Ascending aorta (tissue), 2 donors: ENCODE measurements at places on chromosomes 6 and 20. TPM values are rescaled to one million over a fixed set of nuclear protein-coding genes. Genes with fewer than 3 reads are reported as not detected.

Gene KCNK16
- total RNA-seq, result not detected

Gene FAM83B
- not detected for total RNA-seq

Gene PTK6
- total RNA-seq, result not detected

Gene MICB
- total RNA-seq, result 0.11 TPM

Gene RIPPLY2
- not detected for total RNA-seq

Gene BHLHE23
- not detected for total RNA-seq

Gene HUS1B
- total RNA-seq, result not detected

Gene RIMS1
- not detected for total RNA-seq

Gene RIPOR3
- 15.1 TPM for total RNA-seq

DNA sequence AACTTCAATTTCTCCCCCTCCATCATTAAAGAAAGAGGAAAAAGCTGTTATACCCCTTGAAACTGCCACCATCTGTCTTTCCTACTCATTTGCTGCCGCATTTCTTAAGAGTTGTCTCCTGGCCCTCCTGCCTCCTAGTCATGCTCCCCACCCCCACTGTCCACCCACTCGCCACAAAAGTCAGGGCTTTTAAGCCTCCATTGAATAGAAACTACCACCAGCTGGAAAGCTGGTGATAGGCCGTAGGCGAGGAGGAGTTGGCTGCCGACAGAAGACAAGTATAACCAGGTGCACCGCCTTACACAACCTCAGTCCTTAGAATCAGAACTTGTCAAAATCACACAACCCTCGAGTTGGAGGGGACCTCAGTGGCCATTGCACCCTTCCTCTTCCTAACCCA, 67.6 kb downstream of the B3GAT2 start:
- DNase-seq, result no peak

- no peak for DNase-seq
Observed at GRCh38 chr6:66993272-66993671, 1286.2 kb upstream of the EYS start.

DNA sequence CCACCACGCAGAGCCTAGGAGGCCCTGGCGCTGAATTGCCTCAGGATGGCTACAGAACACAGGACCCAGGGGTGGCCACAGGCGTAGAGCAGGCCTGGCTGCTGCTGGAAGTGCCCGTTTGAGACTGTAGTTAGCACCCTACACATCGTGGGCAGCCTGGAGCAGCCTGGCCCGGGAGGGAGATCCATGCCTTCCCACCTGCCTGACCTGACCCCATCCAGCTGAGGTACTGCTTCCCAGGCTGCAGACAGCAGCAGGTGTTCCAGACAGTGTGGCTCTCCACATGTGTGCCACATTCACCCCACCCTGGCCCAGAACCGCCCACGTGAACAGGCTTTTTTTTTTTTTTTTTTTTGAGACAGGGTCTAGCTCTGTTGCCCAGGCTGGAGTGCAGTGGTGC, 20.9 kb upstream of the MAP1LC3A start:
- no peak for DNase-seq

- peak; percentile 80 for DNase-seq
Observed at GRCh38 chr20:1945134-1945618, 48.7 kb downstream of the PDYN start.

- DNase-seq, result peak; percentile 77
Observed at GRCh38 chr20:3712279-3712873, at the start of gene SIGLEC1. Gene SIGLEC1, minus strand, starts transcription at chr20:3712600. Its CDS starts 5,472 bp downstream, at chr20:3707128.

DNA sequence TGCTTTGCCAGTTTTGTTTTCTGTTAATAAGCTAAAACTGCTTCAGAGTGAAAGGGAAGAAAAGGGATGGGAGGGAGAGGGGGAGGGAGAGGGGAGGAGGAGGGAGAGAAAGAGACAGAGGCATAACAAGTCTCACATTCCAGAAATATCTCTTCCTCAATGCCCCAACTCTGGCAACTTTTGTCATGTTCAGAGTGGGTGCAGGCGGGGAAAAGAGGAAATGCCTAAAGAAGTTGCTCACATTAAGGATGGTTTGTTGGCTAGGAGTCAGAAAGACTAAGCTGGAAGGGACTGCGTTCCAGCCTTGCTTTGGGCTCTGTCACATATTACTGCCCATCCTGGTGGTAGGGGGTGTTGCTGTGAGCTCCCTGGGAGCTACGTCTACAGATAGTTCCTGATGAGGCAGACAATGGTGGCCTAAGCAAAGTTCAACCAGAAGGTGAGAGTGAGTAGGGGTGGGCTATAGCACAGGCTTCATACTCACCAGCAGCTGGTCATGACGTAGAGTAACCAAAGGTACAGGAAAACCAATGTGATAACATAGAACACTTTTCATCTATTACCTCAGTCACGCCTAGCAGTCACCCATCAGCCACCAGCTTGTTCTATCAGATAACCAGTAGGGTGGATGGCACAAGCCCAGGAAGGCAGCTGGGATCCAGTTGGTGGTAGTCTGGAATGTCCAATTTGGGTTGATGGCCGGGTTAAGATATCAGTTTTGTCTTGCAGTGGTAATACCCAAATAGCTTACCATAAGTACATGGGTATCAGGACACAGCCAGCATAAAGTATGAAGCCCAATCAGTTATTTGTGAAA, 2.1 kb downstream of the TSPYL4 start:
- no peak for DNase-seq

DNA sequence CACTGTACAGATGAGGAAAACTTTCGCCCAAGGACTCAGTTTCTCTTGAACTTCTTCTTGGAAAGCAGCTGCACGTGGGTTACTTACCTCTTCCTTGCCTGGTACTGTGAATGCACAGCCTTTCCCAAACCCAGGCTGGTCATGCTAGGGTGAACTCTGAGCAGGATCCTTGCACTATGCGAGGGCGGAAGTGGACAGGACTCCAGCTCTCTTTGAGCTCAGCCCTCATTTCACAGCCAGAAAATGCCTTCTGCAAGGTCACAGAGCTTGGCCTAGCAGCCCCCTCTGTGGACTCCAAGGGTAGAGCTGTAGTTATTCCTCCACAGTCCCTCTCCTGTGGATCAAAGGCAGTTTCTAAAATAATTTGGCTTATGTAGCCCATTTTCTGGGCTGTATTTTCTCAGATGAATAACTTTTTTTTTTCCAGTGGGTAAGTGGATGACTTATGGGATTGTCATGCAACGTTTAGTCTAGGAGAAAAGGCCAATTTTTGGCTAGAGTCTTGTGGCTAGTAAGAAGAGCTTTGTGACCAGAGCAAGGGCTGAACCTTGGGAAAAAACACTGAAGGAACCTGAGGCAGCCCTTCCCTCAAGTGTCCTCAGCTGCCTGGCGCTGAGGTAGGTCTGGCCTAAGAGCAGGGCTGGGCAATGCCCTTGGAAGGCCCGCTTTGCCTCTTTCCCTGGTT, 172.7 kb downstream of the SCP2D1 start:
- peak; percentile 48 for DNase-seq

GRCh38 chr6:167429353-167429752, 104.5 kb downstream of the TTLL2 start:
- no peak for DNase-seq

DNA sequence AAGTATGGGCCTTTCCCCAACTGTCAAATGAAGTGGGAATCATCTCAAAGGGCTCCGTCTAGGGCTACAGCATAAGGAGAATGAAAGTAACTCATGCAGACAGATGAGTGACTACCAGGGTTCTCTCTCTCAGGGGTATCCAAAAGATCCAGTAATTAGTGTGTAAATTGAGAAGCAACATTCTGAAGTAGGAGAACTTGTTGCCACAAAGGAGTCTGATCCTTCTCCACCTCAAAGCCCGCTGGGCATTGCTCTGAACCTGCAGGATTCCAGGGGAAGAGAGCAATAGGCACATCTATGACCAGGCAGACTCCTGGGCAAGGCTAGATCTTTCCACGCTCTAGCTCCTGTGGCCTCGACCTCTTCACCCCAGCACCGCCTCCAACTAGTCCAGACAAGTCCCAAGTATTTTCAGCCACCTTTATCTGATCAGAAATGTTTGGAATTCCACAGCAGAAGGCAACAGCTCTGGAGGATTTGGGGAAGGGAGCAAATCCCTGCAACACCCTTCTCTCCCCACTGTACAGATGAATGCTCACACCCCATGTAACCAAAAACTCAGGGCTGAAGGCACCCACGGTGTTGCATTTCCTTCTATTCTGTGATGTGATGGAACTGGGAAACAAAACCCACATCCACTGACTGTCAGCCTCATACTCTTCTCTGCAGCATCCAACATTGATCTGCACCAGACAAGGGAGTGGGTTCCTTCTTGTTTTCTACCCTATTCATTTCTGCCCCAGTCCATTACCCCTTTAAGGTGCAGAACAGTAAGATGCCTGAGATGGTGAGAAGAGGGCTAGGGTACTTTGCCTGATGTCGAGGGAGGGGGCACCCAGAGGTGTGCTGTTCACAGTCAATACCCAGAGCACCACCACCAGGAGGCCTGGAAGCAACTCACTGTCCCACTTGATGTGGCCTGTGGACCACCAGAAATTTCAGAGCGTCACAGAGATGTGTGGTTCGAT, 41.0 kb downstream of the COX4I2 start:
- no peak for DNase-seq

- DNase-seq, result no peak
Observed at GRCh38 chr6:140230282-140230681, 855.8 kb upstream of the CITED2 start.

- DNase-seq, result no peak
Observed at GRCh38 chr20:61661025-61661424, 404.7 kb downstream of the TAF4 start.
